Hematopoietic multipotent progenitor cell (in vitro differentiated cells): ENCODE measurements at places on chromosomes 6 and 20. TPM values are rescaled to one million over a fixed set of nuclear protein-coding genes. Genes with fewer than 3 reads are reported as not detected.

The TCF19 gene
- 12.4 TPM for total RNA-seq

DNA sequence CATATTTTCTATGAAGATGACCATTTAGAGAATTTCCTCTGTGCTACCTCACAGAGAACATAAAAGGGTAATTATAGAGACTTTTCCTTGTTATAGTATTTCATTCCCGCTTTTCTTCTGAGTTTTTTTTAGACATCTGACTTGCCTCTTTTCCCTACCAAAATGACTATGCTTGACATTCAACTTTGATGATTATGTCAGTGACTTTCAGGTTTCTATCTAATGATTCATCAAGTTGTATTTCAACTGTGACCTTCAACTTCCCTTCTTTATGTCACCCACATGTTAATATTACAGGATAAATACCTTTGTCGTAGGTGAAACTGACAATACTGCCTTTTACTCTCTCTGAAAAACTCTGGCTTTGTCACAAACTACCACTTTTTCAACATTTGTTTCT is 95.3 kb downstream of the MLIP start:
- DNase-seq, result no peak

DNA sequence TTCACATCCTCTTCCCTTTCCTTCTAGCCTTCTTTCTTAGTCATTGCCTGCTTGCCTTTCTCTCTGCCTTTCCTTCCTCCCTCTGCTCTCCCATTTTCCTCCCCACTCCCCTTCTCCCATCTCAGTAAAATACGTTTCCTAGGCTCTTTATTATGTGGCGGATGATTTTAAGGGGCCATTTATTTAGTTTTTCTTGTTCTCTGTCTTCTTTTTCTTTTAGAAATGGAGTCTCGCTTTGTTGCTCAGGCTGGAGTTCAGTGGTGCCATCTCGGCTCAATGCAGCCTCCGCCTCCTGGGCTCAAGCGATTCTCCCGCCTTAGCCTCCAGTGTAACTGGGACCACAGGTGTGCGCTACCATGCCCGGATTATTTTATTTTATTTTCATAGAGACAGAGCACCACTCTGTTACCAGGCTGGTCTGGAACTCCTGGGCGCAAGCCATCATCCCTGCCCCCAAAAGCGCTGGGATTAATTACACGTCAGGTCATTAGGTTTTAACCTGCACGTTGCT is 1.5 kb downstream of the MTHFD1L start:
- no peak for DNase-seq

GRCh38 chr6:94177429-94177828 is 758.1 kb upstream of the EPHA7 start:
- no peak for DNase-seq

- no peak for DNase-seq
Observed at GRCh38 chr20:59314997-59315396, 14.6 kb downstream of the EDN3 start.
